ENCODE measurements at places on chromosomes 12 and 14. TPM values are rescaled to one million over a fixed set of nuclear protein-coding genes. Genes with fewer than 3 reads are reported as not detected.

The CPNE6 gene
- total RNA-seq = not detected

The TCL1B gene
- total RNA-seq = not detected

The AKAP3 gene
- 3.6 TPM for total RNA-seq

The RTL1 gene
- not detected for total RNA-seq

The MAP1LC3B2 gene
- not detected for total RNA-seq

The CLEC4D gene
- total RNA-seq = 1.1 TPM

The HCAR3 gene
- 23.1 TPM for total RNA-seq

The TMTC1 gene
- 87.8 TPM for total RNA-seq

The MGAT4C gene
- total RNA-seq = 0.16 TPM

The KLC1 gene
- total RNA-seq = 349 TPM

The OR4Q3 gene
- total RNA-seq = not detected

The NOXRED1 gene
- 0.47 TPM for total RNA-seq

The IFI27 gene
- 291 TPM for total RNA-seq

The APOLD1 gene
- total RNA-seq = 109 TPM

The HOXC4 gene
- total RNA-seq = 1.1 TPM

The CCDC85C gene
- total RNA-seq = 4.1 TPM

The ANKRD33 gene
- not detected for total RNA-seq

The SYT1 gene
- 2.4 TPM for total RNA-seq

The AICDA gene
- 0.63 TPM for total RNA-seq

The PRR4 gene
- 2.5 TPM for total RNA-seq

The RNASE4 gene
- total RNA-seq = 129 TPM

The CIROP gene
- not detected for total RNA-seq

The KRT3 gene
- not detected for total RNA-seq

The KERA gene
- not detected for total RNA-seq

The SELPLG gene
- 17.5 TPM for total RNA-seq

The MORN3 gene
- total RNA-seq = not detected

The RIC8B gene
- 12.5 TPM for total RNA-seq

The SVOP gene
- total RNA-seq = not detected

The ZNF84 gene
- 29.2 TPM for total RNA-seq

The SLC5A8 gene
- total RNA-seq = 0.12 TPM

The B4GALNT1 gene
- total RNA-seq = 1.3 TPM

The SERPINA5 gene
- total RNA-seq = 0.24 TPM

The KRT71 gene
- not detected for total RNA-seq

The RNASE7 gene
- total RNA-seq = not detected

The SLC17A8 gene
- not detected for total RNA-seq

The LIN7A gene
- 5.1 TPM for total RNA-seq

The KRT6A gene
- total RNA-seq = 13.2 TPM

The PTPRO gene
- total RNA-seq = 5.5 TPM

The EPYC gene
- not detected for total RNA-seq

The ZDHHC17 gene
- total RNA-seq = 69.0 TPM

The ADAMTS20 gene
- total RNA-seq = not detected

The BCAT1 gene
- 38.4 TPM for total RNA-seq

The KLRG1 gene
- total RNA-seq = 17.0 TPM

The GPR65 gene
- 6.0 TPM for total RNA-seq

The RIMBP2 gene
- total RNA-seq = 0.36 TPM

The NDRG2 gene
- 444 TPM for total RNA-seq

The SLC25A47 gene
- total RNA-seq = 0.37 TPM

The RNASE12 gene
- total RNA-seq = not detected

The CCDC177 gene
- total RNA-seq = not detected

The YARS2 gene
- total RNA-seq = 23.1 TPM

The ENO2 gene
- total RNA-seq = 5.8 TPM

The EGLN3 gene
- total RNA-seq = 4.6 TPM

The GSC gene
- total RNA-seq = 4.3 TPM

The RNU4-1 gene
- total RNA-seq = not detected

The PLEKHG7 gene
- total RNA-seq = 0.12 TPM

The TAS2R30 gene
- 8.6 TPM for total RNA-seq

The L3HYPDH gene
- total RNA-seq = 54.1 TPM
